Stimulated activated CD8-positive, alpha-beta memory T cell treated with anti-CD3 and anti-CD28 coated beads, Interleukin-12 subunit alpha, Interleukin-12 subunit beta, amount 100 ng/mL, for 1 hour (primary cell): ENCODE measurements at places on chromosomes 5 and 9.

DNA sequence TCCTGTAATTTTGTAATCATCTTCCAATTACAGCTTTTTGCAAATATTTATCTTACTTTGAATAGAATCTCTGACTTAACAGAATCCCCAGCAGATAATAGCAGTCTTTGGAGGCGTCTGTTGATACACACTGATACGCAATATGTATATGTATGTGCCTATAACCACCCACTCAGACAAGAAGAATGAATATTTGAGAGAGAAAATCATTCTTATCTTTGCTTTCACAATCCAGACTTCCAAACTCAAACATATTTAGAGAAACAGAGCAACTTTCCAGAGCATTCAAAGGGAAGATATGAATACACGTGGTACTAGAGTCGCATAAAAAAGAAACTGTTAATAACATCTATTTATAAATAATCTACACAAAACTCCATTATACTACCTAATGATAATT, 6.1 kb downstream of the RORB start:
- DNase-seq, result no peak

DNA sequence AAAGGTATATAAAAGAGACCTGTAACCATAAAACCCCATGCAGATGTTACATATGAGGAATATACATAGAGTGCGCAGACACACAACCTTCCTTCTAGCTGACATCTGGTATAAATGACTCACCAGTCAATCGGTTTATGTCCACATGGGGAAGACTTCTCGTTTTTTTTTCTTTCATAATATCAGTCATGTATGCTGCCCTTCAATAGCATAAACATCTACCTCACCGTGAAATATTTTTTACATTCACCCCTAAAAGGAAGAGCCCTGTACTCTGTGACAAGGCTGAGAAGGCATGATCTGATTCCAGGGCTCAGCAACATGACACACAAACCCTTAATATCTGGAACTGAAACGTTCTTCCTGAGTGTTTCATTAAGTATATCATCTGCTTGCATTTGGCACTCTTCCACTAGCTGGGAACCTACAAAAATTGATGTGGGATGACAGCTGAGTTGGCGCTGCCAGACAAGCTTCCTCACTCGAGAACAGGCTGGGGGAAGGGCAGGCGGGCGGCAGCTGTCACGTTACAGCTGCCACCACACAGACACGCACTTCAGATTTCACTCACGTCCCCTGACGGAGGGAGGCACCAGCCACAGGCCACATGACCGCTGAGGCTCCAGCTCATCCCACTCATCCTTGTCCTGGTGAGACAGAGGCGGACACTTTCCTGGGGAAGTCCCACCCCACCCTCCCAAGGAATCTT, 74.2 kb downstream of the SHB start:
- DNase-seq, result no peak

DNA sequence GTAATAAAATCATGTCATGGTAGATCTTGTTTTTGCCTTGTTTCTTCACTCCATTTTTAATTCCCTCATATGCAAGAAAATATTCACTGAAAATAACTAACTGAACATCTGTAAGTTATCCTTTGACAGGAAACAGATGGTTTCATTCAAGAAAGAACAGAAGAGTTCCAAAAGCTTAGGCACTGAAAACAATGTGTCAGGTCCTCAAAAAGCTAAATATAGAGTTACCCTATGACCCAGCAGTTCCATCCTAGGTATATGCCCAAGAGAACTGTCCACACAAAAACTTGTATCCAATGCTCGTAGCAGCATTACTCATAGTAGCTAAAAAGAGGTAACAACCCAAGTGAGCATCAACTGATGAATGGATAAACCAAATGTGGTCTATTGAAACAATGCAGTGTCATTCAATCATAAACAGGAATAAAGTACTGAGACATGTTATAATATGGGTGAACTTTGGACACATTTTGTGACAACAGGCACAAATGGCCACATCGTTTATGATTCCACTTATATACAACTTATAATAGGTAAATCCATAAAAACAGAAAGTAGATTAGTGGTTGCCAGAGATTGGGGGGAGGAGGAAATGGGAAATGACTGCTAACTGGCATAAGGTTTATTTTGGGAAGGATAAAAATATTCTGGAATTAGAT, 231.0 kb downstream of the FRMD3 start:
- DNase-seq, result no peak

DNA sequence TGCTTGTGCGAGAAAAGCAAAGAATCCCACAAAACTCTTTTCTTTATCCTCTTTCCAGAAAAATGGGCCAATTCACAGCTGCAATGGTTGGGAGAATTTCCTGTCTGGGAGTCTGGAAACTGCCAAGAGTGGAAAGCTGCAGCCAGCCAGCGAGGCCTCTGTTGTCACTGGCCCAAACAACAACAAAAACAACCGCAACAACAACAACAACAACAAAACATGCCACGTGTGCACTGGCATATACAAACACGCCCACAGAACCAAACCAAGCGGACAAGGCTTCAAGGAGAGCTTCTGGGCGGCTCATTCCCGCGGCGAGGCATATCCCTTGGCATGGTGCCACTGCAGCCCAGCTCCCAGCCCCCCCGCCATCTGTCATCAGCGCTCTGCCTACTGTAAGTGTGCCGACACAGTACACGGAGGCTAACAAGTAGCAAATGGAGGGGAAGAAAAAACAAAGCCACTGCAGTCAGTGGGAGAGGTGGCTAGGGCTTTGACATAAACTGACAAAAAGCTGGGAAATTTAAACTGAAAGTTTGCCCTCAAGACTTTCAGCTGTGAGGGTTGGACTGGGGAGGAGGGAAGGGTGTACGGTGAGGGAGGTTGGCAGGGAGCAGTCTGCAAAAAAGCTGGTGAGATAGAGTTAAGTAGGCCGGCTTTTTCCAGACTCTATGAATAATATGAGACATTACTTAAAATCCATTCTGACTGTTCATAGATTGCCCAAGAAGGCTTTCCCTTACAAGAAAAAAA, 165.0 kb upstream of the ZNF462 start:
- DNase-seq, result no peak

GRCh38 chr5:158268286-158268685, 409.3 kb upstream of the CLINT1 start:
- DNase-seq, result no peak

- no peak for DNase-seq
Observed at GRCh38 chr5:59525311-59525710, 368.2 kb downstream of the PDE4D start.

DNA sequence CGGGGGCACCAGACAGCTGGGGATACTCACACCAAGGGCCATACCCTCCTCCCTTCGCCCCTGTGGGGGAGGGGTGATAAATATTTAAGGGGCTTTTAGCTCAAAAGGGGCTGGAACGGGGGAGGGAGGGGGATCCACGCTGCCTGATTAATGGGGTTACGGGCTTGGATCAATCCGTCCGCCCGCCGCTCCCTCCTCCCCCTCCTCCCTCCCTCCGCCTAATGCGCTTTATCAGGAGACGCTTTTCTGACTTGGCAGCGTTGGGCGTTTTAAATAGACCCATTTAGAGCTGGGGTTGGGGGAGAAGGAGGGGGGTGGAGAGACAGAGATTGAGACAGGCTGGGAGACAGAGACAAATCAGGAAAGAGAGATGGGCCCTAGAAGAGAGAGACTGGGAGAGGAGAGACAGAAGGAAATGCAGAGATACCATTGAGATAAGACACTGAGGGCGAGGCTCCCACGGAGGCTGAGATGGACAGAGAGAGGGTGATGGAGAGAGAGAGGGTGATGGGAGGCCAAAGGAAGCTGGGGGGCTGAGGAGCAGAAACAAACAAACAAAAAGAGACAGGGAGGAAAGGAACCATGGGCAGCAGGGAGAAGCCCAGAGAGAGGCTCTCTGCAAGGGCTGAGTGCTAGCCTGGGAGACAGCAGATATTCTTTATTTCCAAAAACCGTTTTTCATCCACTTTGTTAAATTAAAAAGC, 10.3 kb downstream of the CNTFR start:
- no peak for DNase-seq

- no peak for DNase-seq
Observed at GRCh38 chr9:22002038-22002437, 7.1 kb downstream of the CDKN2B start.
